ENCODE measurements at places on chromosomes 5 and 9.

- no peak for DNase-seq
Observed at GRCh38 chr9:125436613-125437443, 175.2 kb downstream of the GAPVD1 start.

DNA sequence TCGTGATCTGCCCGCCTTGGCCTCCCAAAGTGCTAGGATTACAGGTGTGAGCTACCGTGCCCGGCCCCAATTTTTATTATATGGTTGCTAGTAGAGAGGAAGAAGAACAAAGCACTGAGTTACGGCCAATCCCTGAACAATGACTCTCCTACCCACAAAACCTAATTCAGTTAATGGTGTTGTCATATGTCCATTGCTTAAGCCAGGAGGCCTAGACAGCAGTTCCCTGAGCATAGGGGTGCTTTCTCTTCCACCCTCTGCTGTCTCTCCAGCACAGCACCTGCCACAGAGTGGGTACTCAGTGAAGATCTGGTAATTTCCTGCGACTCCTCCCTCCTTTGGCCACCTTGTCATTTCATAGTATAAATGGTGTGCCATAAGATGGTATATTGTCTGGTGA, 21.4 kb upstream of the LTC4S start:
- DNase-seq: no peak

DNA sequence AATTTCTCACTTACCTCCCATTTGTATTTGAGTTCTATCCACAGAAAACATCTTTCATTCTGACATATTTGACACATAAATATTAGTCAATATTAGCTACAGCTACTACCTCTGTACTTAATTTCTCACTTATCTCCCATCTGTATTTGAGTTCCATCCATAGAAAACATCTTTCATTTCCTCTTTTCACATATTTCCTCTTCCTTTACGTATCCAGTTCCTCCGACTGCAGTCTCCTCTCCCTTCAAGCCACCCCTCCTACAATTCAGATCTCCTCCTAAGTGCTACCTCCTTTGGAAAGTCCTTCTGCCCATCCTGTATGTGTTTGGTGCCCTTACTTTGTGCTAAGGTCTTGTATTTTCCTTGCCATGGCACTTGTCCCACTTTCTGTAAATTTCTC, 1.6 kb downstream of the SREK1IP1 start:
- DNase-seq: no peak

- peak; percentile 5 for DNase-seq
Observed at GRCh38 chr9:20941174-20941690, 90.2 kb downstream of the HACD4 start.

DNA sequence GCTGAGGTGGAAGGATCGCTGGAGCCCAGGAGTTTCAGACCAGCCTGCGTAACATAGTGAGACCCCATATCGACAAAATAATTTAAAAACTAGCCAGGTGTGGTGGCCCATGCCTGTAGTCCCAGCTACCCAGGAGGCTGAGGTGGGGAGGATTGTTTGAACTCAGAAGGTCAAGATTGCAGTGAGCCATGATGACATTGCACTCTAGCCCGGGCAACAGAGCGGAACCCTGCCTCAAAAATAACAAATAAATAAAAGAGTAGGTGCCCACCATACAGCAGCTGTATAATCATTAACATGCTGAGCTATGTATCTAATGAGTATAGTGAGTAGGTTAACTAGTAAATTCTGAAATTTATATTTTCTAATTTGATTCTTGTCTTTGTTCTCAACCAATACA, 11.0 kb upstream of the ATP6V0E1 start:
- no peak for DNase-seq

DNA sequence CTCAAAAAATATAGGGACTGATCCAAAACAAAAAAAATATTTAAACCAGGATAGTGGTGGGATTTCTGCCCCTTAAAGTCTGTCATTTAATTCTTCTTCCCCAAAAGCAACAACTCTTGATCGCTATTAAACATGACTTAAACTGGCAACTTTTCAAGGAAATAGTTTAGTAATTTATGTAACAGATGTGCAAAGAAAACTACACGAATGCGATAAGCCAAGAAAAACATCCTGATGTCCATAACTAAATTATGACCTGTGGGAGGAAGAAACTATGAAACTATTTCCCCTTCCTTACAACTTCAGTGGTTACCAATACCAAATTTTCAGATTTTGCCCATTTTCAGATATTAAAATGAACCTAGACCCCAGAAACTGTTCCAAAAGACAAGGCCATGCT, 31.5 kb downstream of the CLINT1 start:
- DNase-seq: no peak

GRCh38 chr5:96756985-96757384, 50.8 kb downstream of the ERAP1 start:
- no peak for DNase-seq

DNA sequence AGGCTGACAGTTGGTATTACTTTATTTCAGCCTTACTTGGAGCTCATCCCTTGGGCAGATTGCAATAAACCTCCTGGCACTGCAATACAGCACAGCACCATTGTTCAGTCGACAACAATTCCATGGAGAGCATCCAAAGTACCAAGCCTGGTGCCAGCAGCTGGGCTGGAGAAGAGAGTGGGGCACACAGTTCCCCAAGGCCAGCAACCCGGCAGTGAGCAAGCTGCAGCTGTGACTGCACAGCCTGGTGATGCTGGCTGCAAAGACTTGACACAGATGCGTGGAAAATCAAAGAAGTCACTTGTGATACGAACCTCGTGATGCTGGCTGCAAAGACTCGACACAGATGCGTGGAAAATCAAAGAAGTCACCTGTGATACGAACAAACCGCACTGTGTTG, 125.4 kb downstream of the ATPSCKMT start:
- no peak for DNase-seq

- DNase-seq: no peak
Observed at GRCh38 chr5:114418176-114419066, 56.6 kb downstream of the KCNN2 start.

DNA sequence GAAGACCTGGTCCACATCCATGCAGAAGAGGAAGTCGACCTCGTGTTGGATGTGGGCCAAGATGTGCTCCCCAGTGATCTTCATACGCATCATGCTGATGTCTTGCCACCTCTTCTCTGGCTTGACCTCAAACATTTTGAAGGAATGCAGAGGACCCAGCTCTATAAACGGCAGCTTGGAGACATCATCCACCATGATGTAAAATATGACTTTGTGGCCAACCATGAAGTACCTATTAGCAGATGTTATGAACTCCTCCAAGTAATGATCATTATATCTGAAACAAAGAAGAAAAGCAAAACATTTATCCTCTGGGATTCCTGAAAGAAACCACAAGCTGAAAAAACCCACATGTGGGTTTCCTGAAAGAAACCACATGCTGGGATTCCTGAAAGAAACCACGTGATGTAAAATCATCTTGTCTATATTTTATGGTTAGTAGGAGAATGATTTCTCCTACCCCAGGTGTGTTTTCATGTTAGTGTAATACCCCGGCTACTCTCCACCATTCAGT, 52.3 kb downstream of the GGTA1 start:
- no peak for DNase-seq

- no peak for DNase-seq
Observed at GRCh38 chr5:71767661-71768060, 48.6 kb downstream of the CARTPT start.

- DNase-seq: peak; percentile 58
Observed at GRCh38 chr5:132425009-132425937, 55.8 kb downstream of the SLC22A5 start.

GRCh38 chr5:150350524-150351344, 6.8 kb upstream of the TCOF1 start:
- no peak for DNase-seq

GRCh38 chr9:77785341-77785740, 137.2 kb upstream of the GNA14 start:
- DNase-seq: no peak

DNA sequence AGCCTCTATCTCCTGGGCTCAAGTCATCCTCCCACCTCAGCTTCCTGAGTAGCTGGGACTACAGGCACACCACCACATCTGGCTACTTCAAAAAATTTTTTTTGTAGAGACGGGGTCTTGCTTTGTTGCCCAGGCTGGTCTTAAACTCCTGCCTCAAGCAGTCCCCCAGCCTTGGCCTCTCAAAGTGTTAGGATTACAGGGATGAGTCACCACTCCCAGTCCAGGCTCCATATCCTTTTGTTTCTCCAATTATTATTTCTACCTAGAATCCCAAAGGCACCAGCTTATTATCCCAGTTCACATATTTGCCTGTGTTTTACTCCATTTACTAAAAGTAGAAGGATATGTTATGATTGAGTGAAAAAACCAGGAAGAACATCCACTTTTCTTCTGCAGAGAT, 84.9 kb downstream of the TEK start:
- no peak for DNase-seq

DNA sequence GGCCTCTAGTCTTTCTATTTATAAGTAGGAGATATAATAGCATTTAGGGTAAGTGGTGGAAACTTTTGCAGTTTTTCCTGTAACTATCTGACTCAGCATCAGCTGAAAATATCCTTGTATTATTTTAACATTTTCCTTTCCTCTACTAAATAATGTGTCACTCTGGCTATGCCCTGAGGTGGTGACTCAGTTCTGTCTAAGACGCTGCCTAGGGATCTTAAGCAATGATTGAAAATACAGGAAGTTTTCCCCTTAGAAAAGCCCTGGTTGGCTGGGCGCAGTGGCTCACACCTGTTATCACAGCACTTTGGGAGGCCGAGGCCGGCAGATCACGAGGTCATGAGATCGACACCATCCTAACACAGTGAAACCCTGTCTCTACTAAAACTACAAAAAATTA, 9.3 kb upstream of the EDIL3 start:
- DNase-seq: no peak

DNA sequence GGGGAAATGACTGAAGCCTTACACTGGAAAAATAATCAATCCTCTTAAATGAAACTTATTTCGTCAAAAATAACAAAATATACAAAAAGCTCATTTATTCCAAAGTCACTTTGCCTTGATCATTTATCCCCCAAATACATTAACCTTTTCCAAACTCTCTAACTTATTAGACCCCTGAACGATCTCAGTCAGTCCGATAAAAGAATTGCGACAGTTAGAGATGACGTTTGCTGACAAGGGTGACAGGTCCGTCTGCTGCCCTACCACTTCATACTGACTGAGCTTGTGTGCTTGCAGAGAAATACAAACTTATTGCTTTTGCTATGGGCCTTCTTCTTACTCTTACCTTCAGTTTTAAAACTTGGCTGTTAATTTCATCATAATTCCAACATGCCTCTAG, 169.7 kb downstream of the ZDHHC21 start:
- no peak for DNase-seq

- no peak for DNase-seq
Observed at GRCh38 chr5:139459451-139459934, 3.0 kb downstream of the ECSCR start.

DNA sequence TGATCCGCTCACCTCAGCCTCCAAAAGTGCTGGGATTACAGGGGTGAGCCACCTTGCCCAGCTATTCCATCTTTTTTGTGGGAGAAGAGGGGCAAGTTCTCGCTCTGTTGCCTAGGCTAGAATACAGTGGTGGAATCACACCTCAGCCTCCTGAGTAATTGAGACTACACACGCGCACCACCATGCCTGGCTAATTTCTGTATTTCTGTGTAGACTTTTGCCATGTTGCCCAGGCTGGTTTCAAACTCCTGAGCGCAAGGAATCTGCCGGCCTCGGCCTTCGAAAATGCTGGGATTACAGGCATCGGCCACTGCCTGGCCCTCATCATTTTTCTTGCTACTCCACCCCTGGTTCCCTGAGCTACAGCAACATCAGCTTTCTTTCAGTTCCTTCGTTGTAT, 2.8 kb upstream of the NOL6 start:
- no peak for DNase-seq

DNA sequence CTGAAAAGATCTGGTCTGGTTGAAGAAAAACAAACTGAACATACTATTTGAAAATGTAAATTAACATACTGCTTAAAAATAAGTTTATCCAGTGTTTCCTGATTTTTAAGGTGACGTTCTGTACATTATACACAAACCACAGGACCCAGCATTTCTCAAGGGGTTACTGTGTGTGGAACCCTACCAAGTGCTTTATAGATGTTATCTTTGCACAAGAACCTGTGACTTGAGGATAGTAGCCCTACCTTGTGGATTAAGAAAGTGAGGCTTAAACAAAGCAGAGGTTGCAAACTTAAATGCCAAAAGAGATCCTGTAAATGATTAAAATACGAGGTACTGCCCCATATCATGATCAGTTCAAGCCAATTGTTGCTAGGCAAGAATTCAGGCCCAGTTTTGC, 4.7 kb downstream of the KLF9 start:
- DNase-seq: no peak

GRCh38 chr9:131478421-131478868, 24.3 kb upstream of the POMT1 start:
- DNase-seq: peak; percentile 40

DNA sequence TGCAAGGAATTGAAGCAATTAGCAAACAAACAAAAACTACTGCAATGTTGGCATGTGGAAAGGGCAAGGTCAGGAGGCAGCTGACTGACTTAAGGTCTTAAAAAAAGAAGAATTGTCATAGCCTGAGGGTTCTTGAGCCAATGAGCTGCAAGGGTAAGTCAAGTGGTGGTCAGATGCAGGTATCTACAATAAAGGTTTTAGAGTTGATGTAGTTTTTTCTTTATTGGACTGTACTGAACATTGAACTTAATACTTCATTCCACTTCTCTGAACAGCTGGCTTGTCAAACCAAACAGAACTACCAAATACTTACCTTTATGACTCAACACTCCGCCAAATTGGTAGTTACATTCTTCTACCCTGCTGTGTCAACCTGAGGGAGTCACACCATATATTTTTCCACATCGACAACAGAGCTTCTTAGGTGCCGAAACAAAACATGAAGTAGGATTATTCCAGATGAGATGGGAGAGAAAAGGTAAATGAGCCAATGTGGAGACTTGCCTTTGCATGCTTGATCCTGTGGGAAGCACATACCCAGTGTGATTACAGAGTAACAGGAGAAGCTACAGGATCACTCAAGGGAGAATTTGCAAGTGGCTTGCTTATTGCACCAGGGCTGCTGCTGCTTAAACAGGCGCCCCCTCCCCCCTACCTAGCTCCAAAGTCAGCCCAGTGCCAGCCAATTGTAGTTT, 35.3 kb downstream of the EQTN start:
- DNase-seq: no peak

DNA sequence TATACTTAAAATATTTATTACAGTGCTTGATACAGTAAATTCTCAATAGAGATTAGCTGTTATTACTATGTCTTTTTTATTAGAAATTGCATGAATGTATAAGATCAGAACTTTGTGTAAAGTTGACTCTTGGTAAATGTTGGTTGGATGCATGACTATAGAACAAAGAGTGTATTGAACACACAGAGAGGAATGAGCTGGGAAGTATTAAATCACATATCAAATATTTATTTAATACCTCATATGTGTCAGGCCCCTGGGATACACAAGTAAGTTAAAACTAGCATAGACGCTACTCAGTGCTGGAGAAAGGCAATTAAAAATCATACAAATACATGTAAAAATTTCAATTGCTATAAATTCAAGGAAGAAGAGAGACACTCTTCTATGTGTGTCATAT, 550.7 kb upstream of the TLE4 start:
- DNase-seq: no peak
